ENCODE measurements at places on chromosomes 5 and 9.

- DNase-seq, result no peak
Measured at GRCh38 chr5:123438902-123439301, 15.7 kb upstream of the CEP120 start.

GRCh38 chr5:89260254-89260653 lies 377.3 kb upstream of the MEF2C start:
- DNase-seq, result no peak

GRCh38 chr9:89631384-89631783 lies 26.6 kb downstream of the GADD45G start:
- DNase-seq, result no peak

- DNase-seq, result no peak
Measured at GRCh38 chr5:160675988-160676387, 176.0 kb downstream of the ATP10B start.

DNA sequence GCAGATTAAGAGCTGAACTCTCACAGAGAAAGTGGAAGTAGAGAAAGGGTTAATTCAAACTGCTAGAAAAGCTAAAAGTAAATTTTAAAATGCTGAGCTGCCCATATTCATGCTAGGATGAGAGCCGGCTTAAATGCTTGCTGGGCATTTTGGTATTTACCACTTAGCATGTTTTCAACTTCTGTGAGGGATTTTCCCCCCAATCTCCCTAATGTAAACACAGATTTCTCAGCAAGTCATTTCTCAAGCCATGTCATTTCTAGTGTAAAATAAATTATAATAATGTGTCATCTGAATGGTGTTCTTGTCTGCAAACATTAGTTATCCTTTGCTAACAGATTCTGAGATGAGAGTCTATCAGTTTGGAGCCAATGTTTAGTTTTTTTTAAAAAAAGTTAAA lies 22.3 kb downstream of the RPS23 start:
- DNase-seq, result no peak

DNA sequence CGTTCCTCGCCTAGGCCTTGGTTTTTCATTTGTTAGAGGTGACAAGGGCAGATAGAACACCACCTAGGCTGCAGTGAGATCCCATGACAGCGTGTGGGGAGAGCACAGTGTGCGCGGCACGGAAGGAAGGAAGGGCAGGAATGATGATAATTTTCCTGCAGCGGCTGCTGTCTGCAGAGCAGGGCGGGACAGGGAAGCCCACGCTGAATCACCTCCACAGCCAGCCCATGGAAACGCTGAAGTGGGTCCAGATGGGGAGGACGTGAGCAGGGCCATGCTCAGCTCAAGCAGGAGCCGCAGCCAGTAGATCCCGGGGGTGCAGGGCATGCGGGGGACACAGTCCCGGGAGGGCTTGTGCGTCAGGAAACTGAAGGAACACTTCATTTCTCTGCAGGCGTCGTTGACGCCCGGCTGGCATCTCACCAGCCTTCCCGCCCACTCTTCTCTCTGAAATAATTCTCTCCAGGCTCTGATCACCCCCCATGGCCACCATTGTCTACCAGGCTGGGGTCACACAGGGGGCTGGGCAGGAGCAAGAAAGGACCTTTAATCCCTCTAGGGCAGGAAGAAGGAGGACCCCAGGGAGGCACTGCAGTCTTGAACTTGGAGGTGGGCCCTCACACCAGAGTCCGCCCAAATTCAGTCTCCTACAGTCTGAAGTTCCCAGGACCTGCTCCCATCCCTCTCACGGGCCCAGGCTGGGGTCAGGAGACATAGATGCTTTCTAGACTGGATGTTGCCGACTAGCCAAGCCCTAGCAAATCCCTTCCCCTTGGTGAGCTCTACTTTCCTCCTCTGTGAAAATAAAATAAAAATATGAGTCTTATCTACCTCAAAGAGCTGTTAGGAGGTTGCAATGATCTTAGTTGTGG lies 20.9 kb upstream of the SYNPO start:
- no peak for DNase-seq

DNA sequence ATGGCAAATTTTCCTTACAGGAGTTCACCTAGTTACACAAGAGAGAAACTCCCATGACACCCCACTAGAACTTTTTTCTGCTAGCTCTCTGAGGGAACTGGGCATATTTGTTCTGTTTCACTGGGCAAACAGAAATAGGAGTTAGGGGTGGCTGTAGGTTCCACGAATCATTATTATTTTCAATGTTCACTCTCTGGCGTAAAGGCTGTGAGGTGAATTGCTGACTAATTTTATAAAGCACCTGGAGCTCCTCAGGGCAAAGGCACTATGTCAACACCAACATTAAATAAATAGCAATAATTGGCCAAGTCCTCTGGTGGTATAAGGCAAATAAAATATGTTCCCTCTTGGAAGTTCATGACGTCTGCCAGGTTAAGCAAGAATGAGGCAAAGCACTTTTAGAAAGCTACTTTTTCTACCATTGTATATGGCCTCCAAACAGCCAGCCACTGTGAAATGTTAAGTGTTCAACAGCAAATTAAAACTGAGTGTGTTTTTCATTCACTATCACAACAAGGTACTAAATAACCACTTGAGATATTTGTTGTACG lies 344.6 kb downstream of the PDE4D start:
- DNase-seq, result no peak

Data from amygdala (tissue), 56 donors.